ENCODE measurements at places on chromosomes 12 and 14. TPM values are rescaled to one million over a fixed set of nuclear protein-coding genes. Genes with fewer than 3 reads are reported as not detected.

The NKX2-8 gene
- not detected for total RNA-seq

The OVCH1 gene
- total RNA-seq = not detected

The FOXA1 gene
- not detected for total RNA-seq

The CIT gene
- total RNA-seq = 100 TPM

Measured in activated CD4-positive, alpha-beta memory T cell treated with anti-CD3 and anti-CD28 coated beads, Interleukin-2, amount 10 ng/mL, durations not matched to agents 7 days and 5 days (primary cell).